ENCODE measurements at places on chromosomes 12 and 14.

DNA sequence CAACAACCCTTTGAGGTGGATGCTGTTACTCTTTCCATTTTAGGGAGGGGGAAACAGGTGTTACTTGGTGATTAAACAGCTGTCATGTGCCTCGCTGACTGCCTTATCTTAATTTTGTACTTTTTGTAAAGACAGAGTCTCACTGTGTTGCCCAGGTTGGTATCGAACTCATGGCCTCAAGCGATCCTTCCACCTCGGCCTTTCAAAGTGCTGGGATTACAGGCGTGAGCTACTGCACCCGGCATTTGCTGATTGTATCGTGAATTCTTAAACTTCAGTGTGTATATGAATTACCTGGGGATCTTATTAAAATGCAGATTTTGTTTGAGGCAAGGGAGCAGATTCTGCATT is 659 bp downstream of the PSMD9 start:
- no peak for DNase-seq

DNA sequence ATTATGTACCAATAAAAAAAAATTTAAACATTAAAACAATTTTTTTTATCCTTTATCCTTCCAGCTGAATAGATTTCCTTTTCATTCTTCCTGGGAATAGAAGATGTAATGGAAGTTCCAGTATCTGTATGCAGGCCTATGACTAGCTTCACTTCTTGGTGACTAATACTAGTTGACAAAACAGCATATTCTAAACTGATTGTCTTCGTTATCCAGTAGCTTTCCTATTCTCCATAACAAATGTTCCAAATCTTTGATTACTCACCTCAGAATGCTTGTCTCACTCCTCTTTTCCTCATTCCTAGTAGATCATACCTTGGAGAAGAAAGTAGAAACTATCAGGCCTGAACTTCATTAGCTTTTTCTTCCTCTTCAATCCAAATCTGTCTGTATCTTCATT is 70.7 kb downstream of the PLEKHA5 start:
- DNase-seq: no peak

DNA sequence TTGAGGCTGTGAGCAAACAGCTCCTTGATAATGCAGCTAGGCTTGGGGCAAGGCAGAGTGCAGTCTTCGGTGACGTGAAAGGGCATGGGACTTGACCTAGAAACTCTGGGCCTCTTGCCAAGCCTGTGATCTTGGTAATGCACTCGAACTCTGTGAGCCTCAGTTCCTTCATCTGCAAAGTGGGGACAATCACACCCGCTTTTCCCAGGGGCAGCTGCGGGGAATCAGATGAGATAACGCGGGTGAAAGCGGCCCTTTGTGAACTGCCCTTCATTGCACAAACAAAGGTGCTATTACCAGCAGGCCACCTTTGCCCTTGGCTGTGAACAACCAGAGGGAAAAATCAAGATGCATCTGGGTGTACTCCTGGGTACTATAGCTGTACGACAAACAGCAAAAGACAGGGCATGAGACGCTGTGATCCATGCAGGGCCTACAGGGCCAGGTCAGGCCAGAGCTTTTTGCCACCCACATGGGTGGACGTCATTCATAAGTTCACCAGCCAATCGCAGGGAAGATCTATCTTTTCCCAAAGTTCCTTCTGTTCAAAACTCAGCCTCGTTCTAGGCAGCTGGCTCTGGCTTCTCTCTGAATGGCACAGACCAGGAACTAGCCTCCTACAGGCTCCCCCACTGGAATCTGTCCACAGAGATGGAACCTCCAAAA is 3.2 kb downstream of the MSI1 start:
- no peak for DNase-seq

DNA sequence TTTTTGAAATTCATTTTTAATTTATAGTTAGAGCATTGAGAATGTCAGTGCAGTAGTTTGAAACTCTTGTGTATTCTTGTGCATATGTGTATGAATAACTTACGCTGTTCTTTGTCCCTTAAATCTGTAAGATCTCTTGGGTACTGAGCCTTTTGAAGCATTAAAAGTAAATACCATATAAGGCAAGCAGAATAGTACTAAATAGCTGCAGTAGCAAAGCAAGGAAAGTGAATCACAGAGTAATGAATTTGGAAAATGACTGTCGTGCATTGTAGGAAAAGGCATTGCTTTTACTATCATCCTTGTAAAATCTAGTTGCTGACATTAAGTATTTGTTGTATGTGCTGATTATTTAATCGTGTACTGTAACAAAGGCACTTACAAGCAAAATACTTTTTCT is 12.1 kb downstream of the CNOT2 start:
- DNase-seq: no peak

- no peak for DNase-seq
Observed at GRCh38 chr12:49019443-49020324, 1.1 kb upstream of the PRKAG1 start.

DNA sequence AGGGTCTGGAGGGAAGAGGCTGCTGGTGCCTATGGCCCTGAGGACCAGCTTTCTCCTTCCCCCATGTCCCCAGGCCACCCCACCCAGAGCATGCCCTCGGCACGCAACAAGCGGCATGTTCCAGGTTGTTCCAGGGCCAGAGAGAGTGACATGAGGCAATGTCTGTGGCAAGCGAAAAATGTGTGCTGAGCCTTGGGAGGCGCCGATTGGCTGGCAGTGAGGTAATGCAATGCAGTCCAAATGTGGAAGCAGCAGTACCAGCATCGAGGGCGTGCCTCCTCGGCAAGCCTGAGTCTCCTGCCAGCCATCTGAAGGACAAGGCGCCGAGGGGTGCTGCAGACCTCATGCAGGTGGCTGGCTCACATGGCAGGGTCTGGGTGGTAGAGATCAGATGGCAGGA is 423.8 kb downstream of the NRXN3 start:
- DNase-seq: no peak

- no peak for DNase-seq
Observed at GRCh38 chr14:101131451-101131916, 228.0 kb upstream of the RTL1 start.

DNA sequence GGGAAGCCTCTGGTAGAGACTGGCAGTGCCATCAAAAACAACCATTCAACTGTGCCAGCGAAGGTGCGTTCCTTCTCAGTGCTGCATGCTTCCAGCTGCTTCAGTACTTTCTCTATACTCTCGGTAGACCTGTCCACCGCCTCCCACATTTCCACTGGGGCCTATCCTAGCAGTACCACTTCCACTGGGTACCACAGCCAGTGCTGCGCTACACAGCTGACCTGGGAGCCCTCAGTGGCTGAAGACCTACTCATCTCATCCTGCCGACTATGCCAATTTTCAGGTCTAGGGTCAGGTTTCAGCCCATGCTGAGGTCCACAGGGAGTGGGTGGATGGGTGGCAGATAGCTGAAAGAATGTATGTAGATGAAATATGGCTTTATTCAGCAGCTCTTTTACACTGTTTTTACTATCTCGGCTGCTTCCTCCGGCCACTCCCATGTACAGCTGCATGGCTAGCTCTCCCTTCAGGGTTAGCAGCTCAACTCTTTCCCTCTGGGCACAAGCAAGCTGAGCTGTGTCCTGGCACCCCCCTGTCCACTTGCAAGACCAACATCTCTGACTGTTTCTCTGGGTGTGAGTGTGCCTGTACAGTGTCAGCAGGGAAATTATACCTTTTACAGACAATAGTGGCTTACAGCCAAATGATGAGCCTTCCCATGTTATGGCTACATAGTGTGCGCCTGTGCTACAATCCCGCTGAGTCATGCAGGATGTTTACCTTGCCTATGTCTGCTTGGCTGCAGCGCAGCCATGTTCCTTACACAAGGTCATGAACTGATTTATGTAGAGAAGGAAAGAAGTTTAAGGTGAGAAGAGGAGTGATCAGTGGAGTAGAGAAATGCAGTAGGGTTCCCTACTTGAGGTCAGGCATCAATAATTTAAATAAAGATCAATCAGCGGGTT is 125.7 kb upstream of the DDHD1 start:
- no peak for DNase-seq

DNA sequence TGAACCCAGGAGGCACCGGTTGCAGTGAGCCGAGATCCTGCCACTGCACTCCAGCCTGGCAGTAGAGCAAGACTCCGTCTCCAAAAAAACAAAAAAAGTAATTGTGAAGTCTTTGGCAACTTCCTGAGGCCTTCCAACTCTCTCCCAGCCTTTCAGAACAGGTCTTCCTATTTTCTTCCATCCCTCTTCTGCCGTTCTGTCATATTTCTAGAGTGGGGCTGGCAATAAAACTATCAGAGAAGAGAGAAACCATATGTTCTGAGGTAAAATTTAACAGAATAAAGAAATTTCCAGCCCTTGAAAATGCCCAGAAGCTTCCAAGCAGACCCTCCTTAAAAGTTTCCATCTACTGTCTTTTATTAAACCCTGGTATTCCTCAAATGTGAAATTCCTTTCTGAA is 100.4 kb downstream of the HMGA2 start:
- DNase-seq: no peak

GRCh38 chr12:1531153-1531653 is 63.2 kb downstream of the FBXL14 start:
- no peak for DNase-seq

DNA sequence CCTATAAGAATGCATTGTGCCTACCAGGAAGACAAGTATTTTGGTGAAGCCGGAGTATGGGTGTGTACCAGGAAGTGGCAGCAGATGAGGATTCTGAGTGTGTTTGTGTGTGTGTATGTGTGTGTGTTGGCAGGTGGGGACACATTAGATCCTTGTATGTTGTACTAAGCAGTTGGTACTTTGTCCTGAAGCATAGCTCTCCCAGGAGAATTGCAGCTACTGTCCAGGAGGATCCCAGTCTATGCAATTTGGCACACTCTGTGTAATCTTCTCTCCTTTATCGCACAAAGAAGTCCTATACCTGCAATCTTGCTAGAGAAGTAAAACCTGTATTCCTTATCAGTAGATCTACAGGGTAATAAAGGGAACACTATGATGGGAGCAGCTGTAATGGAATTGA is 276.5 kb downstream of the PAWR start:
- no peak for DNase-seq

DNA sequence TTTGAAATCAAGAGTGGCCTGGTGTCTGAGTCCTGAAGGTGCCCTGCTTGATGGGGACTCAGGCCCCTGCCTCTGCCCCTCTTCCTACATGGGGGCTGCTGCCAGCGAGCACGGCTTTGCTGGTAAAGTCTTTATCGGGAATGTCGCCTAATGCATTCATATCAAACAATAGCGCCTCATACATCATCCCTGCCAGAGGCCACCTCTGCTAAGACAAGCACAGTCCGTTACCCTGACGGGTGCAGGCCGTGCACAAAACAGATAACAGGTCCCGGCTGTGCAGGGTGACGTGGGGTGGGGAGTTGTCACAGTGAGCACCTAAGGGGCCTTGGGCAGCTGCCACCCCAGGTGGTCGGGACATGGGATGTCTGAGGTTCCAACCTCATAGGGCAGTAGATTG is 68.4 kb upstream of the FAM222A start:
- DNase-seq: no peak

DNA sequence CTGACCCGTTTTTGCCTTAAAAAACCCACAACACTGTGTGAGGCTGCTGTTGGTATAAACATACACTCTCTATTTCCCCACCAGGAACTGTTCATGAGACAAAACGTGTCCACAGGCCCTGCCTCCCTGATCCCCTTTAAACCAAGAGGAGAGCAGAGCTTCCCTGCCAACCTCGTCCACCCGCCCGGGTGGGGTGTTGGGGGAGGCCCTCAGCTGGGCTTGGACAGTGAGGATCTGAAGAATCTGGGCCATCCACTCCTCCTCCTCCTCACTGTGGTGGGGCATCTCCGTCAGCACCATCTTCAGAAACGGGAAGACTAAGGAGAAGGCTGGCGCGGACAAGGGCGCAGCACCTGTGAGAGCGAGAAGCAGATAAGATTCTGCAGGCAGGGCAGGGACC is 36.8 kb downstream of the GCN1 start:
- no peak for DNase-seq

GRCh38 chr14:49972823-49973222 is 79.9 kb downstream of the ARF6 start:
- DNase-seq: no peak

DNA sequence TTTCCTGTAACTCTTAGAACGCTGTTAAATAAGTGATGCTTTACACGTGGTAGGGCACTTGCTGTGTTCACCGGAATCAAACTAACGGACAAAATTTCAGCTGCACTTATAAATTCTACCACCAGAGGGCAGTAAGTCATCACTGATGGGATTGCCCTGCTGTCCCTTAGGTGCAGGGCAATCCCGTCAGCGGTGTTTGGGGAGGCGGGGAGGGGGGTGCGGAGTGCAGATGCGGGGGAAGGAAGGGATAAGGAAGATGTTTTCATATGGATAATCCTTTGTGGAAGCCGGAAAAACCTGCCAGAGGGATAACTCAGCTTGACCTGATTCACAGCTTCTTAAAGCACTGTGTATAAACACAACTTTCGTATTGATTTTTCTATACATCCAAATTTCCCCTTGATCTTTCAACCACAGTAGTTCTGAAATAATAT is 21.7 kb upstream of the SLC10A1 start:
- peak; percentile 15 for DNase-seq

GRCh38 chr14:43665570-43666267 is 841.4 kb downstream of the FSCB start:
- no peak for DNase-seq

GRCh38 chr12:120066341-120066740 is 50.2 kb downstream of the RAB35 start:
- no peak for DNase-seq

- peak; percentile 28 for DNase-seq
Observed at GRCh38 chr12:6605421-6606330, 1.5 kb downstream of the CHD4 start.

- DNase-seq: no peak
Observed at GRCh38 chr12:127473766-127474165, 793.2 kb upstream of the TMEM132C start.

DNA sequence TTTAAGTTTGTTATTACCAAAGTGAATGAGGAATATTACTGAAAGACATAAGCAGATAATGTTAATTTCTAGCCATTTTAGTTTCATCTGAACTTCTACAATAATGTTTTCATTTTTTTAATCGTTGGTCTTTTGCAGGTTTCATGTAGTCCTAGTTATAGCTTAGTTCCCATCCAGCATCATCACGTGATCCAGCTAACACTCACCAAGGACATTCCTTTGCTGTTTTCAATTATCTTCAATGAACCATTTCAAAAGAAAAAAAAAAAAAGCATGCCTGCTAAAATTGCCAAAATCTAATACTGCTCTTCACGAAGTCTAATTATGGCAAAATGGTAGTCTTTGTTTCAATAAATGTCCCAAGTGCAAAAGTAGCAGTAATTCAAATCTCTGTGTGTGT is 187.7 kb upstream of the ATXN7L3B start:
- DNase-seq: no peak

GRCh38 chr14:49594347-49595091 is 4.2 kb upstream of the LRR1 start:
- DNase-seq: no peak

GRCh38 chr12:27505109-27505508 is 18.9 kb upstream of the PPFIBP1 start:
- DNase-seq: no peak
